ENCODE measurements at places on chromosomes 1 and 21.

DNA sequence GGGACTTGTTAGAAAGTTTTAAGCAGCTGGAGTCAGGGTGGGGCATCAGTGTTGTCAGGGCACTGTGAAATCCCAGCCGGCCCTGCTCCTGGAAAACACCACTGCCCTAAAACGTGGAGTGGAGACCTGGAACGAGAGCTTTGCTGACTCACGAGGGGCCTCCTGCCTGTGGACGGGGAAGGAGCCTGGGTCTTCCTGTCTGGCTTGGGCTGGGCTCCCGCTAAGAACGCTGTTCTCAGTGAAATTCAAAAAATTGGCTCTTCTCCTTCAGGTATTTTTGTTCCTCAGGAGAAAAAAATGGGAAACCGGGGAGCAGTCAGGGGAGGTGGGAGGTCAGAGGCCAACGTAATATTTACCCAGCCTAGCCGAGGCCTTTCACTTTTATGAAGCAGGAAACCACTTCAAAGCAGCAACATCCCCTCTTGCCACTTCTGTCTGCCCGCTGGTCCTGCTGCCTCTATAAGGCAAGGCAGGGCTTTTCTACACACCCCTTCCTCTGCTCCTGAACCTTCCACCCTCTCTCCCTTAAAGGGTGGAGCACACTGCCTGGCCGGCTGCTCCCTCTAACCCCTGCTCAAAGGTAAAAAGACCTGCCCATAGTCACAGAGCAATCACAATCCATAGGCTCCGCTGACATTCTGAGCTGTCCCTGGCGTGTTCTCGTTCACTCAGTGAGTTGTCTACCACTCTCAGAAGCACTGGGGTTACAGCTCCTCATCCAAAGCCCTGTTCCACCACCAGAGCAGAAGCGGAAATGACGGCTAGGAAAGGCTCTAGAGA lies 8.0 kb downstream of the PLXNA2 start:
- no peak for DNase-seq

GRCh38 chr1:231493421-231494185 lies 34.9 kb upstream of the TSNAX start:
- DNase-seq: peak; percentile 44

GRCh38 chr21:29017639-29018237 lies 1.4 kb downstream of the RWDD2B start:
- DNase-seq: peak; percentile 9

GRCh38 chr1:87399701-87400100 lies 71.0 kb downstream of the LMO4 start:
- DNase-seq: no peak

- DNase-seq: peak; percentile 37
Measured at GRCh38 chr1:164842870-164843269, 283.9 kb downstream of the PBX1 start.

Measured in cardiac muscle cell (in vitro differentiated cells and primary cell).